ENCODE measurements at places on chromosomes 3 and 15.

DNA sequence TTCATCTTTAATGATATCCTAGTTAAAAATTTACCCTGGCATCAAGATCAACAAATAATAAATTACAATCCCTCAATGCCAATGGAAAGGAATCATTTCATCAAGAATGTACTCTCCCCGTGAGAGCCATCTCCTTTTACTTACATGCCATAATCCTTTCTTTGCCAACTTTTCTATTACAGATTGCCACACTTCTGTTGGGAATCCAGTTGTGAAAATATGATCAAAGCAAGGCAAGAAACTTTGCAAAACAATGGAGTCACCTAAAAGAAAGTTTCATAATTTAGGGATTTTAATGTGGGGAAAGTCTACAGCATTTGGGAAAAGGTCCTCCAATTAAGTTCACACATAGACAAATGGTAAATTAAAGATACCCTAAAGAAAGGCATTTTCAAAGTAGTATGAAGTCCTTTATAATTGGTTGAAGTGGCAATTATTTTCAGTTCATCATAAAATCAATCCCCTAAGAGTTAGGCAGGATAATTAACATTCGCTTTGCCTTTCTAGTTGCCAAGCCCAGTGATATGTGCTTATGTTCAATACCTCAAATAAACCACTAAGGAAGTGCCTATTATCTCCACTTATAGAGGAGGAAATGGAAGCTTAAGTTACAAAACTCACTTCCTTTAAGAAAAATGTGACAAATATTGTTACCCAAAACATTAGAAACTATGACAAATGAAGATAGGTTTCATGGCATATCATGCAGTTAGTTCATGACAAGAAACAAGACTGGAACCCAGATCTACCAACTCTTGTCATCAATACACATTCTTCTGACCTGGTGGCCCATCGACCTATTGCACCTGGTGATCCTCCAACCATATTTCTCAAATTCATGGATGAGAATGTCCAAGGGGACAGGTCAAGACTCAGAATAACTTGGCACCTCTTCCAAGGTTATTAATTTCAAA lies 49.1 kb downstream of the TRANK1 start:
- DNase-seq = no peak

DNA sequence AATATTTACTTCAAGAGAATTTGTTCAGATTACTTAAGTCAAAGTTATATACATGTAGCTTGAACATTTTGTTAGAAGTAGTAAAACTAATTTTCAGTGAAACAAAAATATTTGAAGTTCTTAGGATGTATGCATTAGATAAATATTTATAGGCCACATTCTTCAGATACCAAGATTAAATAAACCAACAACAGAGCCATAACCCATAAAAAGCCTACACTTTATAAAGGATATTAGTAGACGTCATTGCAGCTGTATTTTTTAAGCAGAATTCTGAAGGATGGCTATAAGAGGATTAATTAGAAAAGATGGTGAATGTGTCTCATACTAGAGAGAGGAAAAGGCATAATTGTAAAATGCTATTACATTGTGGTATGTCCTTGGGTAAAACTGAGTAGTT lies 449.7 kb upstream of the ALCAM start:
- DNase-seq = no peak

- peak; percentile 23 for DNase-seq
Observed at GRCh38 chr3:87350367-87351199, 74.2 kb upstream of the POU1F1 start.

GRCh38 chr3:20809356-20809755 lies 623.4 kb upstream of the SGO1 start:
- DNase-seq = no peak

DNA sequence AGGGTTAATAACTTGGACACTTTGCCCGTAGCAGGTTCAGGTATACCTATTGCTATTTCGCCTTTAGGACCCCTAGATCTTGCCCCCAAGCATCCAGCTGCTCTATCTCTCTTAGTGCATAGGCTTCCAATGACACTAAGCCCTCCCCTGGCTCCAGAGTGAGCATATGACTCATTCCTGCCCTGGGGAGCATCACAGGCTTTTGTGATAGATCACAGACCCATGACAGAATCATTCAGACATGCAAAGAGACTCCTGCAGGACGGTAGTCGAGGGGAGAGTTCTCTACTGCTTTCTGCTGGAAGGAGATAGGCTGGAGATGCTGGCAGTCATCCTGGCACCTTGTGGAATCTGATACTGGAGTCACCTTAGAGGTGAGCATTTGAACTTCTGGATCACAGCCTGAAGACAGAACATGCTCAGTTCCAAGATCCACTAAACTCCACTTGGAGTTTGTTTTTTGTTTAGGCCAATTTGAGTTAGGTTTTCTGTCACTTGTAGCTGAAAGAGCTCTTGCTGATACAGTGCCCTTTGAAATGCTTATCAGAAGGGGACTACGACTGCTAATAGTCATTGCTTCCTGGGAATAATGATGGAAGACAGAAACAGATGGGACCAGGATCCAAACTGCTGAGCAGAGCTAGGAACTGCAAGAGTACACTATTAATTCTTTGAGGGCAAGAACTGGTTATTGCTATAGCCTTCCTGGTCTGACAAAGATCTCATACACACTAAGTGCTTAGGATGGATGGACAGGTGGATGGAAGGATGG lies 11.0 kb downstream of the LYSMD2 start:
- no peak for DNase-seq

GRCh38 chr15:64837502-64837901 lies 4.2 kb upstream of the PLEKHO2 start:
- DNase-seq = peak; percentile 76

DNA sequence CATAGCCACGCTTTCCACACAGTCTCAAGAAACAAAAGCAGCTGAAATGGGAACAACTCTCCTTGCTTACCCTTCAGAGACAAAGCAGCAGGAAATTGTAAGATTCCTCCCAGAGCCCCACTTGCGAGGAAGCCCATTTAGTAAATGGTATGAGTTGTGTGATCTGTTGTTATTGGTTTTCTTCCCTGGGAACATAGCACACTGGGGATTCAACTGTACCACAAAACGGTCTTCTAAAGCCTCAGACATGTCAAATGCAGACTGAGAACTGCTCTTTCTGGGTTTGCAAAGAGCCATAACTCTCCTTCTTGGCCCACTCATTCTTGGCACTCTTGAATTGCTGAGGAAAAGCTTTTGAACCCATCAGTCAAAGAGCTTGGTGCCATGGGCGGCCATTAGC lies 101.0 kb upstream of the COL8A1 start:
- DNase-seq = no peak

DNA sequence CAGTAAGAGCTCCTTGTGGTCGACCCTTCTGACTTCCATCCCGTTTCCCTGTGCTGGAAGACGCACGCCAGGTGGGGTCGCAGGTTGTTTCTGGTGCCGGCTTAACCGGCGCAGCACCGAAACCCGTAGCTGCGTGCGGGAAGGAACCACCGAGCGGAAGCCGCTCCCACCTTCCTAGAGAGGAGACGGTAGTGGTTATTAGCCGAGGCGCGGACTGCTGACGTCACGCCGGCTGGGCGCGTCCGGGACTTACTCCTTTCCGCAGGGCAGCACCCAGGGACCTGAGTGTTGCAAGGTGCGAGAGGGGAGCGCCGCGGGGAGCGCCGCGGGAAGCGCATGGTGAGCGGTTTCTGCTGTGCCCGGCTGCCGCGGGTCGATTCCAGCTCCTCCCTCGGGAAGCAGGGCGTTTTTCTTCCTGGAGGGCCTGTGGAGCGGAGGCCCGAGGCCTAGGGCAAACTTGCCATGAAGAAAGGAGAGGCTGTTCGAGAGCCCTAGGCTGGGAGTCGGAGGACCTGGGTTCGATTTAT lies at the start of gene ZNF501:
TSS of gene ZNF501 (plus strand) at position 252 of the 527 bp plus-strand sequence. CDS start 4,787 bp downstream, outside the sequence.
- DNase-seq = peak; percentile 92

- DNase-seq = no peak
Observed at GRCh38 chr3:47443611-47443995, 32.1 kb downstream of the SCAP start.

DNA sequence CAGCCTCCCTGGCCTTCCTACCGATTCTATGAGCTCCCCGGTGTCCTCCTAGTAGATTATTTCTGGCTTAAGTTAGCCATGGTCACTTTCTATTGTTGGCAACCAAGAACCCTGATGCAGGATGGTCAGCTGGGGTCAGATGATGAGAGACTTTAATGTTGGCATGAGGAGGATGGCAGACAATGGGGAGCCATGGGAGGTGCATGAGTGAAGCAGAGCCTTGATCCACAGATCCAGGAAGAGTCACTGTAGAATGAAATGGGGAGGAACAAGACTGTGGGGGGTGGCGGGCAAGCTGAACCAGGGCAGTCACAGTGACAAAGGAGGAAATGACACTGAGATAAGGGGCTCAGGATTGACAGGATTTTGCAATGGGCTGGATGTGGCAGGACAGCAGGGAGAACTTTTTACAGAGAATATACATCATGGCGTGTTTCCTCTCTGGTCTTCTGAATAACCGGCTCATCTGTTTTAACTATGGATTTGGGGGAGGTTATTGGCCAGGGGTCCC lies 60.9 kb downstream of the RPLP1 start:
- no peak for DNase-seq

- DNase-seq = no peak
Observed at GRCh38 chr15:46213551-46213950, 578.7 kb downstream of the SQOR start.

- DNase-seq = no peak
Observed at GRCh38 chr3:14652-15051, 181.9 kb upstream of the CHL1 start.

- peak; percentile 34 for DNase-seq
Observed at GRCh38 chr15:99435113-99435695, 130.6 kb upstream of the MEF2A start.

- no peak for DNase-seq
Observed at GRCh38 chr3:134847349-134847748, 52.3 kb downstream of the EPHB1 start.

GRCh38 chr3:53493963-53494791 lies at the start of gene CACNA1D:
TSS of gene CACNA1D (plus strand) at chr3:53494611. CDS start at chr3:53495167, 556 bp downstream.
- DNase-seq = no peak

DNA sequence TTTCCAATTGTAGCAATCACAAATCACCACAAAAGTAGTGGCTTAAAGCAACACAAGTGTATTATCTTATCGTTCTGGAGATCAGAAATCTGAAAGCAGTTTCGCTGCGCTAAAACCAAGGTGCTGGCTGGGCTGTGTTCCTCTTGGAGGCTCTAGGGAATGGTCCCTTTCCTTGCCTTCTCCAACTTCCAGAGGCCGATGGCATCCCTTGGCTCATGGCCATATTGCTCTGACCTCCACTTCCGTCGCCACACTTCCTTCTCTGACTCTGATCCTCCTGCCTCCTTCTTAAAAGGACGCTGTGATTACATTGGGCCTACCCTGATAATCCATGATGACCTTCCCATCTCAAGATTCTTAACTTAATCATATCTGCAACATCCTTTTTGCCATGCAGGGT lies 10.7 kb upstream of the PAQR5 start:
- no peak for DNase-seq

GRCh38 chr15:37134244-37134643 lies 33.9 kb upstream of the MEIS2 start:
- DNase-seq = no peak

- DNase-seq = no peak
Observed at GRCh38 chr3:189282741-189283140, 111.0 kb downstream of the TPRG1 start.

GRCh38 chr3:128112357-128112968 lies 11.1 kb downstream of the RUVBL1 start:
- peak; percentile 56 for DNase-seq

- DNase-seq = no peak
Observed at GRCh38 chr3:9876991-9877390, 3.1 kb downstream of the CIDEC start.

DNA sequence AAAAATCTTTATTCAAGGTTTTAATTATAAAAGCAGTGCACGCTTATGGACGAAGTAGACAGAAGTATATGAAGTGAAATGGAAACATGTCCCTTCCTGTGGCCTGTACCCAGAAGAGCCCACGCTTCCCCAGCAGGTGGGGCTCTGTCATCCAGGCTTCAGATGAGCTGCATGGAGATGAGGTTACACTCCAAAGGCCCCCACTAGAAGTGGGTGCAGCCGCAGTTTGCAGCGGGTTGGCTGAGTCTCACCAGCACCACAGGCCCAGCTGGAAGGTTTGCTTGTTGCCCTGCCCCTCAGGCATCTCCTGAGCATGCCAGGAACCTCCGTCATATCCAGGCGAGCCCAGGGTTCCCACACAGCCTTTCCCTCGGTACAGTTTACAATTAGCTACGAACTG lies 33.1 kb downstream of the PRR20G start:
- no peak for DNase-seq

DNA sequence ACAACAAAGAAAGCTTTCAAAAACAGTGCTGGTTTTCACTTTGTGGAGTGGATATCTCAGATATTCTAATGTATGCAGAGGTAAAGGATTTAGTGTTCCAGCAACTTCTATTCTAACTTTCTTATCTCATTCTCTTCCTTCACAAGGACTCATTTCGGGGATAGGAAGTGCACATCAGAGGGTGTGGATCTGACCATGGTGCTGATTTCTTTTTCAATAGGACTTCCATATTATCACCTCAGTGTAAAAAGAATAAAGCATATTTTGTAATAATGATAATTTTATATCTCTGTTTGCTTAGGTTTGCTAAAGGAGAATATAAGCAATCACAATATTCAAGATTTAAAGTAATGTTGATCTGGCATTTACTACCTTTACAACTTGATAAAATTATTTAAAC lies 12.5 kb upstream of the CADM2 start:
- DNase-seq = no peak

- no peak for DNase-seq
Observed at GRCh38 chr15:66635817-66636216, 66.2 kb upstream of the SMAD6 start.

- DNase-seq = no peak
Observed at GRCh38 chr3:138112362-138112761, 3.0 kb downstream of the DZIP1L start.

DNA sequence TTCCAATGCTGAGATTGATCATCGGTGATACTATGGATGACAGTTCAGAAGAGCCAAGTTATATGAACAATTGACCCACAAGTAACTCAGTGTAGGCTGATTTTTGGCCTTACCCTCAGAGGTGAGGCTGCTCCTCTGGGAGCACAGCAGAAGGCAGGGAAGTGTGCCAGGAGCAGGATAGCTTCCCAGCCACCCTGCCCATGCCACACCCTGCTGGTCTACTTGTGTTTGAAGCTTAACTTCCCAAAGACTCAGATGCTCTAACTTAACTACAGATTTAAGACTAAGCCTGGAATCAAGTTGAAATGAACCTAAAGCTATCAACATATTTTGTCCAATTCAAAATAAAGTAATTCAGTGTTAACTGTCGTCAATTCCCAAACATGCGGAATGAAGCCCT lies 77.5 kb downstream of the BOC start:
- no peak for DNase-seq

GRCh38 chr3:101868534-101869464 lies 19.5 kb downstream of the NFKBIZ start:
- no peak for DNase-seq

- no peak for DNase-seq
Observed at GRCh38 chr15:71015342-71015741, 99.9 kb upstream of the THSD4 start.

All from activated naive CD4-positive, alpha-beta T cell treated with anti-CD3 and anti-CD28 coated beads, Interleukin-2, amount 10 ng/mL, durations not matched to agents 7 days and 5 days (primary cell).